Prostate gland (tissue), 2 donors: ENCODE measurements at places on chromosomes 5 and 9. TPM values are rescaled to one million over a fixed set of nuclear protein-coding genes. Genes with fewer than 3 reads are reported as not detected.
A peak's percentile ranks its signal among the peaks of the same experiment; 100 is the strongest.

IL3 gene
- total RNA-seq = not detected

DNA sequence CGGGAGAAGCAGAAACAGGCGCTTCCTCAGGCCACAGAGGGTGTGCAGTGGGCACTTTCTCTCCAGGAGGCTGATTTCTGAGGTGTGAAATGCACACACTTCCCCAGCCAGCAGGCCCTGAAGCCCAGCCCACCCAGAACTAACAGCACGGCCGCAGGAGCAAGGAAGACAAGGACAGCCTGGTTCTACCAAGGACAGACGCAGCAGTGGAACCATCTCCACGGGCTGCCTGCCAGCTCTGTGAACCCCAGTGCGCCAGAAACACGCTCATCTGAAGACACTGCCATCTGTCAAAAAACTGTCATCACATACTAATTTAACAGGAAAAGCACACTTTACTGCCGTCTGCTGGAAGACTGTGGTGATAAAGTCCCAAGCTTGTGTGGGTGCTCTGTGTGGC, 40.7 kb downstream of the MAPK9 start:
- H3K27me3 ChIP-seq = no peaks in the 10 kb centered on the region
- no peak for DNase-seq
- H3K4me3 ChIP-seq = no peak overlapping the region
- H3K4me1 ChIP-seq = no peaks in the 10 kb centered on the region
- no peak overlapping the region for H3K27ac ChIP-seq

DNA sequence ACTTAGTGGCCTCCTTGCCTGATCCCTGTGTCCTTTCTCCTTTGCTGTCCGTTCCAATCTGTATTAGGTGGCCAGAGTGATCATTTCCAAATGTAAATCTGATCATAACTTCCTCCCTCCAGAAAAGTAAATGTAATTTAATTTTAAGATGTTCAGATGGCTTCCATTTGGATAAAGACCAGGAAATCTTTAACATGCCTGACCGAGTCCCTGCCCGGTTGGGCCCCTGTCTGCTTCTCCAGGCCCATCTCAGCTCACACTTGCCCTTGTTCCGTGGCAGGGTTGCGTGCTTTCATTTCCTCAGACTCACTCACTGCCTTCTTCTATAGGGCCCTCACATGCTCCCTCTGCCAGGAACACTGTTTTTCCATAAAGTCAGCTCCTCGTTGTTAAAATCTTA, 7.6 kb downstream of the MAP3K1 start:
- H3K36me3 ChIP-seq = no peaks in the 10 kb centered on the region
- H3K4me3 ChIP-seq = no peak overlapping the region
- peaks cover 3% of the 10 kb centered on the region for H3K4me1 ChIP-seq
- no peaks in the 10 kb centered on the region for H3K27me3 ChIP-seq
- DNase-seq = no peak

- no peaks in the 10 kb centered on the region for H3K36me3 ChIP-seq
- H3K27ac ChIP-seq = no peak overlapping the region
- H3K4me1 ChIP-seq = no peaks in the 10 kb centered on the region
Observed at GRCh38 chr9:101468116-101468515, 32.5 kb upstream of the ALDOB start.

DNA sequence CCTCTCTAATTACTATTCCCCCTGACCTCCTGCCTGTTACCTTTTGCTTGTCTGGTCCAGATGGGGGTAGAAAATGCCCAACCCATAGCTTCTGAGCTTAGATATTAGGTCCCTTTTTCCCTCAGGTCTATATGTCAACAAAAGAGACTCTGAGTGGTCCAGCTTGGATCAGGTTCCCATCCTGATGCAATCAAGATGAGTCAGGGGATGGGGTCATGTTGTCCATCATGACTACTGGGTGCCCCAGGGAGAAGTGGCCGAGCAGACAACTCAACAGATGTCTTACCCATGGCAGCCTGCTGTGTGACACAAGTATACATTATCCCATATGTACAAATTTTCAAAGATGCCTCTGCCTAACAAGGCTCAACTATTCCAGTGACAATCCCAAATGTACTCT, 9.1 kb upstream of the ANKH start:
- H3K4me1 ChIP-seq = peaks cover 2% of the 10 kb centered on the region
- DNase-seq = no peak
- no peaks in the 10 kb centered on the region for H3K27me3 ChIP-seq

GRCh38 chr9:99881769-99882168, 24.7 kb upstream of the STX17 start:
- H3K36me3 ChIP-seq = no peaks in the 10 kb centered on the region
- no peaks in the 10 kb centered on the region for H3K4me1 ChIP-seq
- H3K27ac ChIP-seq = no peak overlapping the region
- H3K4me3 ChIP-seq = no peak overlapping the region

DNA sequence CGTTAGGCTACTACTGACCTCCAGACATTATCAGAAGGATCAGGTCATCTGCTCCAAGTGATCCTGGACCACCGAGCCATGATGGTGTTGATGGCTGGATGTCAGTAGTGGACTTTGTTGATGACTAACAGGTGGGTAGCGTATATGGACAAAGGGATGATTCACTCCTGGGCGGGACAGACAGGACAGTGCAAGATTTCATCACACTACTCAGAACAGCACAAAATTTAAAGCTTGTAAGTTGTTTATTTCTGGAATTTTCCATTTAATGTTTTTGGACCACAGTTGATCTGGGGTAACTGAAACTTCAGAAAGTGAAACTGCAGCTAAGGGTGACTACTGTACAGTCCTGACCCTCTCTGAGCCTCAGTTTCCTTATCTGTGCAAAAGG, 12.7 kb downstream of the PDGFRB start:
- H3K4me1 ChIP-seq = peaks cover 12% of the 10 kb centered on the region
- H3K27ac ChIP-seq = peak overlapping the region; percentile 71
- H3K4me3 ChIP-seq = no peak overlapping the region
- DNase-seq = no peak
- H3K27me3 ChIP-seq = no peaks in the 10 kb centered on the region
- H3K36me3 ChIP-seq = no peaks in the 10 kb centered on the region

GPBP1 gene
- 84.6 TPM for total RNA-seq

FOXD4L3 gene
- total RNA-seq = not detected

TMEM215 gene
- total RNA-seq = not detected

GRCh38 chr5:102312586-102313370, 16.7 kb upstream of the SLCO4C1 start:
- no peaks in the 10 kb centered on the region for H3K36me3 ChIP-seq
- H3K27ac ChIP-seq = no peak overlapping the region
- no peak for DNase-seq

DNA sequence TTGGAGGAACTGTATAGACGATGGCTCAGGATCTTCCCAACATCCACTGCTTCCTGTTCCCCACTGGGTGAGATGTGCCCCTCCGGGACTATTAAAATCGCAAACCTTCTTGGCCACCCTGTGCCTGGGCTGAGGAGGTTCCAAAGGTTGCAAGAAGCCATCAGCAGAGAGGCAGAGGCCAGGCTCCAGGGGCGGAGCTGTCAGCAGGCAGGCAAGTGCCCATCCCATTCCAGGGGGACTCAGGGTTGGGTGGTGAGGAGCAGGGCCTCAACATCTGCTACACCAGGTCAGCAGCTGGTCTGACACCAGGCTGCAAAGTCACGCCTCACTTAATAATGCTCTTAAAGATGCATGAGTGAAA, 2.2 kb downstream of the BTNL3 start:
- no peak for DNase-seq
- H3K4me3 ChIP-seq = no peak overlapping the region
- H3K27me3 ChIP-seq = no peaks in the 10 kb centered on the region
- no peaks in the 10 kb centered on the region for H3K36me3 ChIP-seq
- no peak overlapping the region for H3K27ac ChIP-seq
- no peaks in the 10 kb centered on the region for H3K4me1 ChIP-seq

- H3K4me3 ChIP-seq = no peak overlapping the region
- H3K27me3 ChIP-seq = no peaks in the 10 kb centered on the region
- no peak for DNase-seq
- no peaks in the 10 kb centered on the region for H3K36me3 ChIP-seq
- no peak overlapping the region for H3K27ac ChIP-seq
Observed at GRCh38 chr9:21392270-21392669, 7.1 kb upstream of the IFNA2 start.

ADGRV1 gene
- total RNA-seq = 16.4 TPM

GRCh38 chr5:80234116-80234948, 21.5 kb downstream of the SERINC5 start:
- no peak for DNase-seq
- H3K4me1 ChIP-seq = peaks cover 11% of the 10 kb centered on the region
- H3K27ac ChIP-seq = no peak overlapping the region
- H3K4me3 ChIP-seq = no peak overlapping the region

ZNF169 gene
- 6.0 TPM for total RNA-seq

OCLN gene
- total RNA-seq = 26.8 TPM

PFN3 gene
- total RNA-seq = not detected

DNA sequence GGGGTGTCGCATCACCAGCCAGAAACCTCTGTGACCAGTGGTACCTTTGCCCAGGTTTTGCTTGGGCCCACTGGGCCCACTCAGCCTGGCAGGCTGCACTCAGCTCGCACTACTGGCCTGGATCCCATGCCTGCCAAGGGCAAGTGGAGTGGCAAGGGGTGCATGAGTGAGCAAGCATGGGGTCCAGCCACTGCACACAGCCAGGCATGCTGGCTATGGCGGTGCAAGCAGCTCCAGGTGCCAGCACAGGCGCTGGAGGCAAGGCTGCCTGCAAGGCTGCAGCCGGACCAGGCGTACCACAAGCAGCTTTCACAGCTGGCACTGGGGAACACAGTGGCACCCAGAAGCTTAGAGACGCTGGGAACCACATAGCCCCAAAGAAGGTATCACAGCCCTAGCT, 80.1 kb downstream of the NLN start:
- no peak overlapping the region for H3K27ac ChIP-seq
- no peak overlapping the region for H3K4me3 ChIP-seq
- no peaks in the 10 kb centered on the region for H3K4me1 ChIP-seq
- H3K36me3 ChIP-seq = no peaks in the 10 kb centered on the region
- no peak for DNase-seq
- no peaks in the 10 kb centered on the region for H3K27me3 ChIP-seq

GRCh38 chr5:20000416-20000815, 12.4 kb upstream of the CDH18 start:
- H3K27ac ChIP-seq = no peak overlapping the region
- H3K4me1 ChIP-seq = no peaks in the 10 kb centered on the region
- DNase-seq = no peak
- H3K27me3 ChIP-seq = no peaks in the 10 kb centered on the region
- H3K36me3 ChIP-seq = no peaks in the 10 kb centered on the region

DNA sequence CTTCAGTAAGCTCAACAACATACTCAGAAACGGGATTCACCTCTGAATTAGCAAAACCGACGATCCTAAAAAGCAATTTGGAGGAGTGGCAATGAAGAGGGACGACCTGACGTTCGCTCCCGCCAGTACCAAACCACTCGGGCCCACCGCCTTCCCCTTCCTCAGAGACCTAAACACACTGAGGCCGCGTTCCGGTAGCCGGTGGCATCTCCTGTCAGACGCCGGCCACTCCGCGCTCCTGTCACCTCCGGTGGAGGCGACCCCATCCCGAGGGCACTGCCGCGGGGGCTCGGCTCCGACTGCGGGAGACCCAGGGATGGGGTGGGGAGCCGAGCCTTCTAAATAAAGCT, 617 bp downstream of the PPP6C start:
- peak overlapping the region; percentile 86 for H3K4me3 ChIP-seq
- no peaks in the 10 kb centered on the region for H3K4me1 ChIP-seq
- H3K27ac ChIP-seq = peak overlapping the region; percentile 82
- H3K36me3 ChIP-seq = no peaks in the 10 kb centered on the region

DNA sequence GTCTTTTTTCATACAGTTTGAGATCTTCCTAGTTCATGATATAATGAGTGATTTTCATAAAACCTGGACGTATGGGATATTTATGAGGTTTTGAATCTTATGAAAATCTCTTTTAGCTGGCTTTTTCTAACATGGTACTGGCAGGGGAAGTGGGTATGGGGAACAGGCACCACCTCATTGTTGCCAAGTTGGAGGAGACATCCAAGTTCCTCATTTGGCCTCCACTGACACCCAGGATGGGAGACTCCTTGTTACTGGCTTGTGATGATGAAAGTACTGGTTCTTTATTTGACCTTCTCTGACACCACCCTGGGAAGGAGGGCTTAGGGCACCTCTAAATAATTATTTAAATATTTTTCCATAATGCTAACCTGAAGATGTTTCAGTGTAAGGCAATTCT, 4.0 kb upstream of the TNPO1 start:
- H3K36me3 ChIP-seq = no peaks in the 10 kb centered on the region
- DNase-seq = no peak
- no peak overlapping the region for H3K4me3 ChIP-seq

DNA sequence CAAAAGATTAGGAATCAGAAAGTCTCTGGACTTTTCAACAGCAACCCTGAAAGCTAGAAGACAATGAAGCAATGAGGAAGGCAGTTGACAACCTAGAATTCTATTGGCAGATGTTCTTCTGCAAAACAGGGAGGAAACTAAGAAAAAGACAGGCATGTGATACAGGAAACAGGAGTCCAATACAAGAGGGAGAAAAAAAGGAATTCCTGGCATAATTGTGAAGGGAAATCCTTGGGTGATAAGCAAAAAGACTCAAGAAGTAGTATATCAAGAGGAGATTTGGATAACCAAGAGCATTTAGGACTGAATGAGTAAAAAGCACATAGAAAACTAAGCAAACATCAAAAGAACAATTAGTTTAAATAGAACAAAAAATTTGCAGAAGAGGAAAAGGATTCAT, 58.6 kb downstream of the LPAR1 start:
- no peak for DNase-seq
- H3K4me3 ChIP-seq = no peak overlapping the region
